ENCODE measurements at places on chromosomes 6 and 20.
A peak's percentile ranks its signal among the peaks of the same experiment; 100 is the strongest.

DNA sequence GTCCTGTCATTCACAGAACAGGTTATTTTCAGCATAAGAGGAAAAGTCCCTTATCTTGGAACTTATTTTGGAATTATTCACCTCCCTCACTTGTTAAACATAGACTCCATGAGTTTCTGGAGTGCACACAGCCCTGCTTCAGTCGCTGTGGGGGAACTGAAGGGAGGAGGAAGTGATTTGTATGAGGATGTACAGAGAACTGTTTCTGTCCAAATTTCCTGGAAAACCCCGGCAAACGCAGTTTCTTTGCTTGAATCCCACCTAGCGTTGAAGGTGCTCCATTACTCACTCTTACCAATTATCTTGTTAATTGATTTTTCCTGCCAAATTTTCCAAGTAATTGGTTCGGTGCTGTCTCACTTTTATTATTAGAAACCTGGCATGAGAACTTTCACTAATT lies 78.0 kb upstream of the AGPAT4 start:
- DNase-seq, result no peak

GRCh38 chr20:48458601-48459385 lies 369.0 kb downstream of the PREX1 start:
- DNase-seq, result no peak

DNA sequence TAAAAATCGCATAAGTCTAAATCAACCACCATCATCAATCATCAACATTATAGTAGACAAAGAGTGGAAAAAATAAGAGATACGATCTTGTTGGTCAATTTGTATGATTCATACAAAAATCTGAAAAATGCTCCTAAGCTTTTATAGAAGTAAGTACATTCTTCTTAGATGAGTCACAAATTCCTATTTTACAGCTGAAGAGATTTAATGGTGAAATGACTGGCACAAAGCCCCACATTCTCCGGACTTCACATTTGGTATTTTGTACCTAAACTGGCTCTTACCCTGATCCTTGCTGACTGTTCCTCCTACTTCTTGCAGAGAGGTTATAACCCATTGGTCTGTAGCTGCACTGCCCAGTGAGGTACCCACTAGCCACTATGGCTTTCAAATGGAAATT lies 29.9 kb upstream of the PREP start:
- DNase-seq, result no peak

DNA sequence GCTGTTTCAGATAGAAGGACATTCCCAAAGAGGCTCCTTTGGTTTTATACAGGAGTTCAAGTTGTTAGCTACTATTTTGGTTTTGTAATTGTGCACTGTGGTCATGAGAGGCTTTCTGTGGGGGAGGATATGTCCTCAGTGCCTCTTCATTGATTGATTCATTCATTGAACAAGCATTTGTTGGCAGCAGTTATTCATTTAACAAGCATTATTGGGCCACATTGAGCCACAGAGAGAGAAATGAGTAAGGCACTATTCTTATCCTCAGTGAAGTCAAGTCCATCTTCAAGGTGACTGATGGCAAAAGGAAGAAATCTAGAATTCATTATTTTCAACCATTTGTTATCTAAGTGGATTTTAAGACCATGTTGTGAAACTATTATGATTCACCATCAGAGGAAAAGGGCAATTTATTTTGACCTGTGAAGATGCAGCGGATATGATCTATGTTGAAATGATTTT lies 697.2 kb upstream of the CITED2 start:
- DNase-seq, result no peak

DNA sequence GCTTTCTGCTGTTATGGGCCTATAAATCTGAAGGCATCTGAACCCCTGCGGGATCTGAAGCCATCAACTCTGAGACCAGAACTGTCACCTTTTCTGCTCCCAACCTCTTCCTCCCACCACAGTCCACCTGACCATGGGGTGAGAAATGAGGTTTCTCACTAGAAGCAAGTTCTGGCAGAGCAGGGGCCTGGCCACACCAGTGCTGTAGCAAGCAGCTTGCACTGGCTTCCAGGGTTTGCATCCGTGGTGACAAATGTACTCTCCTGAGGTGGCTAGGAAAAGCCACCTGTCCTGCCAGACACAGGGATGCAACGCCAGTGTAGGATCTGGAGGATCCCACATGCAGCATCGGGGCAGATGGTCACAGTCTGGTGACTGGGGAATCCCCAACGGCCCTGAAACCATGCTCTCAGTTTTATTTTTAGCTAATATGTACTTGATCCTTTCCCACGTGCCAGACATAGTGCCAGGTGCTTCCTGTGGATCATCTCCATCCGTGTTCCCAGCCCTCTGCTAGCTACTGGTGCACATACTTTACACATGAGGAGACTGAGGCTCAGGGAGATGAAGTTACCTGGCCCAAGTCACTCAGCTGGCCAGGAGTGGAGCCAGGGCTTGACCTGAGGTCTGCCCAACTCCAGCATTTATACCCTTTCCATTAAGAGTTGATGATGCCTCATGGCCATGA lies 122.1 kb upstream of the SPACA1 start:
- DNase-seq, result no peak

- DNase-seq, result no peak
Observed at GRCh38 chr20:22791396-22791795, 207.0 kb upstream of the FOXA2 start.

DNA sequence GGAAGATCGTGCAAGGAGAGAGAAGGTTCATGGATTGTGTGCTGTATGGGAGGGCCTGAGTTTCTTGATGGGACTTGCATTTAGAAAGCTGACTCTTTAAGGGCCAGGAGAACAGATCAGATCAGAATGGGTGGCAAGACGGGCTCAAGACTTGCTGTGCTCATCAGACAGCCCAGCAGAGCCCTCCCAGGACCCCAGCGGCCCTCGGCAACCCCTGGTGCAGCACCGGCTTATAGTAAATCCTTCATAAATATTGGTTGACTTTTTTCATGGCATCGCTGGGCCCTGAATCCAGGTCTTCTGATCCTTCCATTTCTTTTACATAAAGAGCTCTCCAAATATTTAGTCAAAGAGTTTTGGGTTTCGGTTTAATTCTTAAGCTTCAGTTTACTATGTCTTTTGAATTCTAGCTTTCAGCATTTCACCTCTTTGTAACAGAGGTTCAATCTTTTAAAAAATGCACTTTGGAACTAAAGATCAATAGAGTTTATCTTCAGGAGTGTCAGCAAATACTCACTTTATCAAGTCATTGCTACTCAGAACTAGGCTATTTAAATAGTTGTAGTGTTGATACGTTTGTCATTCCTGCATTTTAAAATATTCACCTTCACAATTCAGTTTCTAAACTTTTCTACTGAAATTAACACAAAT lies 205.6 kb downstream of the ZDHHC14 start:
- no peak for DNase-seq

- no peak for DNase-seq
Observed at GRCh38 chr20:63932606-63933160, 23.5 kb downstream of the UCKL1 start.

- DNase-seq, result no peak
Observed at GRCh38 chr6:29870104-29870503, 42.5 kb downstream of the HLA-G start.

GRCh38 chr6:19880066-19880465 lies 42.9 kb downstream of the ID4 start:
- no peak for DNase-seq

DNA sequence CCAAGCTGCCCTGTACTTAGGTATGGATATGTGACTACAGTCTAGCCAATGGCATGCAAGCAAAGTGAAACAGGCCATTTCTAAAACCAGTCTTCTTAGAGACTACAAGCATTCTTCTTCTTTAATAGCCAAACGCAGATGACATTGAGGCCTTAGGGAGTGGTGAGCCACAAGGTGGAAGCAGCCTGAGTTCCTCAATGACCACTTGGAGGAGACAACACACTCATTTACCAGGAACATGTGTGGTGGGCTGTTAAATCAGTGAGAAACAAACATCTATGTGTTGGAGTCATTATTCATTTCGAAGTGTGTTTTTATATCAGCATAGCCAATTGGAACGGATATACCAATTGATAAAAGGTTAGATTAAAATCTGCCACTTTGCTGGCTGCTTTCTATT lies 122.0 kb downstream of the GFRAL start:
- DNase-seq, result no peak

DNA sequence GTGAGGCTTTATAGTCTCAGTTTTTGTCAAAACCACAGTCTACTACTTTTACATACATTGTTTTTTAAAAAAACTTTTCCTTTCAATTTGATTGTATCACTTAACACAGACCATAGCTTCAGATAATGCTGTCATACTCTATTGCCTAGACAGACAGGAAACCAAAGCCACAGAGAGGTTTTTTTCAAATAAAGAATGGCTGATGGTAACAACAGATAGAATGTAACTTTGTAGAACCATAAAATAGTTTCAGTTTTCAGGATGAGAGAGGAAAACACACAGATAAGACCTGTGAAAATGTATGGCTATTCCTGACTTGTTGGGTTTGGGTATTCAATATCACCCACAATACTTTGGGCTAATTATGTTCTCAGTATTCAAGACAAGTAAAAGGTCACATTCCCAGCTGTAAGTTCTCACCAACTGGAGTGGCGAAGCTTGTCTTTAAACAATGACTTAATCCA lies 94.0 kb downstream of the ADGRG6 start:
- DNase-seq, result no peak

GRCh38 chr6:35898003-35898402 lies 22.9 kb downstream of the SRPK1 start:
- DNase-seq, result no peak

DNA sequence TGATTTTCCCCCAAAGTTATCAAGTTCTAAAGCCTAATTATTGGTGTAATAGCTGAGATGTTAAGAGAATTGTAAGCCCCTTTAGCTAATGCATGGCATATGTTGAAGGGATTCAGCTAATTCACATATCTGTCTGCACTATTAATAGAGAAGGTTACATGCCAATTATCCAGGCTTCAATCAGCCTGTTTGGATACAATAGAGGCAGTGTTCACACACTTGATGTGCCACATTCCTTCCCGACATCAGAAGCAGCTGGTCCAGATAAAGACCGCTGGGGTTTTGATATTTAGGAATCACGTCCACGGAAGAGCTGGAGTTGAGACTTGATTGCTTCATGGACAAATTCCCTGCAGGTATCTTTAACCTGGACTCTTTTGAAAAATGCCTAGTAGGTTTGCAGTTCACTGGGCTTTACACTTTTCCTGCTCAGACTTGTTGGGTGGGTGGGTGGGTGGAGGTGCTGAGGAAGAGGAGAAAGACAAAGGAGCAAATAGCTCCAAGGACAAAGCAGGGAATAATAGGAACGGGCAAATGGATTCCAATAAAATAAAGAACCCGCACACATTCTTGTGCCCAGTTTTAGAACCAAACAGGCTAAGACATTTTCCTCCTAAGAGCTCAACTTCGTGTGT lies 142.6 kb upstream of the ZNF217 start:
- DNase-seq, result no peak

DNA sequence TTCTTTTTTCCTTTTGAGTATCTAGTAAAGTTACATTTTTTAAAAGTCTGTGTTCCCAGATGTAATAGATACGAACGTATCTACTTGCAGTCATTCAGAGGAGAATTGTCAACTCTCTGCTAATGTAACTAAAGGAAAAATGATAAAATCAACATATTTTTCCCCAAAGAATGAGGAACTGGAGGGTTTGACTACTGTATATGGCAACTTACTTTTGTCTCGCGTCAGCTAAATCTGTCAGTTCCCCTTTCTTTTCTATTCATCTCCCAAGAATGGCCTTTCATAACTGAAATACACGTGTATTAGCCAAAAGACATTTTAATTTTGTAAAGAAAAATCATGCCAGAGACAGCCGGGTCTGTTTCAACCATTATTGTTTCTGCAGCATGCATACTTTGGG lies 5.4 kb downstream of the EYA2 start:
- no peak for DNase-seq

- no peak for DNase-seq
Observed at GRCh38 chr6:24191346-24191745, 65.3 kb downstream of the NRSN1 start.

- DNase-seq, result no peak
Observed at GRCh38 chr6:86715676-86716075, 221.7 kb upstream of the HTR1E start.

DNA sequence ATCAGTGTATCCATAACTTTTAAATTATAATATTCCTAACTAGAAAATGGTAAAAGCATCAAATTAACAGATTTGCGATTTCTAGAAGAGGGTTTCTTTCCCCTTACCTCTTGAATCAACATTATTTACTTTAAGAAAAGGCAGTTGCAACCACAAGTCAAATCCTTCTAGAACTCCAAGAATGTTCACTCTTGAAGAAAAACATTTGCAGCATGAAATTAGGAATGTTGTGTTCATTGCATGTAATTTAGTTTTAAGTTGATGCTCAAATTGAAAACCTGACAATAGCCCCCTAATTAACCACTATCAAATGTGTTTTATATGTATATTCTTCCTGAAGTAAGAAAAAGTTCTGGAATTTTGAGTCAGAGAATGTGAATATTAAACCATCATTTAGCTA lies 2.3 kb upstream of the REV3L start:
- DNase-seq, result no peak

DNA sequence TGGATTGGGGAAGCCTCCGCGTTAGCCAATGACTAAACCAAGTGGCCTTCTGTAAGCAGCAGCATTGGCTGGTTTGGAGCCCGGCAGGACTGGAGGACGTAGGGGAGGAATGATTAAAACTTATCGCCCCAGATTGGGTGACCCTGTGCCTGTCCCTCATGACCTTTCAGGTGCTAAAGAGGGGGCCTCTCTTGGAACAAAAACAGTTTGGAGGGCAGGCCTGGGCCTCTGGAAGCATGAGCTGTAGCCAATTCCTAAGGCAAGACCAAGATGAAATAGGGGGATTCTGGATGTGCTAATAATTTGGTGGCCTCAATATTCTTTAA lies 1.4 kb downstream of the GMPR start:
- no peak for DNase-seq

GRCh38 chr20:53949319-53949839 lies 121.0 kb downstream of the BCAS1 start:
- peak; percentile 82 for DNase-seq

GRCh38 chr6:90730151-90730673 lies 143.3 kb upstream of the MAP3K7 start:
- no peak for DNase-seq

DNA sequence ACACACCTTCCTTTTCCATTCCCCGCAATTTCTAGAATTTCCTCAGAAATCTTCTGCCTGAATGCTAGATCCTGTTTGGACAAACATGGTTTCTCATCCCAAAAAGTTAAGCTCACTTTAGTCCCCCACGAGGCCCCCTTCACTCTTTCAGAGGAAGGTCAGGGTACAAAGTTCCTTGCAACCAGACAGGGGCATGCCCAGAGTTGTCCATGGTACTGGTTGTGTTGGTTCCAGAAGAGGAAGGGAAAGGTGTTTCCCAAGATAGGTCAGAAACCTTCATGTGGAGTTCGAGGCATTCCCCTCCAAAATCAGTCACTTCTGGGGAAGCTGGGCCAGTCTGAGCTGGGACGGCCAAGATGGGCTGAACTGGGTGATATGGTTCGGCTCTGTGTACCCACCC lies 167.6 kb upstream of the MAFB start:
- no peak for DNase-seq

- DNase-seq, result no peak
Observed at GRCh38 chr6:20791944-20792343, 257.7 kb downstream of the CDKAL1 start.

- no peak for DNase-seq
Observed at GRCh38 chr6:37375376-37375775, 21.6 kb downstream of the RNF8 start.

GRCh38 chr6:6650839-6651238 lies 62.3 kb downstream of the LY86 start:
- DNase-seq, result no peak

GRCh38 chr6:129936329-129937165 lies 75.4 kb upstream of the TMEM244 start:
- peak; percentile 65 for DNase-seq

GRCh38 chr6:125392682-125393081 lies 90.9 kb upstream of the HDDC2 start:
- DNase-seq, result no peak

- no peak for DNase-seq
Observed at GRCh38 chr20:45419188-45420091, 3.5 kb downstream of the PIGT start.
